AG04450 (cell line): ENCODE measurements at places on chromosomes 1 and 21.

DNA sequence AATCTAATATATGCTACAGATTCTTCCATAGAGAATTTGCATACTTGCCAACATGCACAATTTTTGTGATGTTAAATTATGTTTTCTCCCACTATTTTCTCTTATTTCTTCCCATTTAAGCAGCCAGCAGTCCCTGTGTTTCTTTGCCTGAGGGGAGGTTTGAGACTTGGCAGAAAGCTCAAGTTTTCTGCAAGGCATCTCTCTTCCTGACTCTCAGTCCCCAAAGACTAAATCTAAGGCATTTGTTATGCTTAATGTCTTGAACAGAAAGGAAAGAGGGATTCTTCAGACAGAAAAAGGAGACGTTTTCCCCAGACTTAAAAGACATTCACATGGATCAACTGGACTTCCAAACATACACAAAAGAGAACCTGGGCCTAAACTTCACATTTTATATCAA is 354.4 kb downstream of the RYR2 start:
- DNase-seq = no peak

GRCh38 chr1:160204526-160205241 is 500 bp upstream of the PEA15 start:
- DNase-seq = no peak

DNA sequence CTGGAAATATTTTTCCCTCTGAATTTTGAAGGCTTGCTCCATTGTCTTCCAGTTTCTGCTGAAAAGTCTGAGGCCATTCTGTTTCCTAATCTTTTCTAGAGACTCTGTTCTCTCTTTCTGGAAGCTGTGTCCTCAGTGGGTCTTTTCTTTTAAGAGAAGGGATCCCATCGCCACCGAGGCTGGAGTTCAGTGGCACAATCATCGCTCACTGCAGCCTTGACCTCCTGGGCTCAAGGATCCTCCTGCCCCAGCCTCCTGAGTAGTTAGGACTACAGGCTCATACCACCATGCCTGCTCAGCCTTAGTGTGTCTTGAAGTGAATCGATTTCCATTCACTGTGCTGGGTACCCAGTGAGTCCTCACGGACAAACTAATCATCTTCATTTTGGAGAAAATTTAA is 9.6 kb upstream of the LRP8 start:
- no peak for DNase-seq

DNA sequence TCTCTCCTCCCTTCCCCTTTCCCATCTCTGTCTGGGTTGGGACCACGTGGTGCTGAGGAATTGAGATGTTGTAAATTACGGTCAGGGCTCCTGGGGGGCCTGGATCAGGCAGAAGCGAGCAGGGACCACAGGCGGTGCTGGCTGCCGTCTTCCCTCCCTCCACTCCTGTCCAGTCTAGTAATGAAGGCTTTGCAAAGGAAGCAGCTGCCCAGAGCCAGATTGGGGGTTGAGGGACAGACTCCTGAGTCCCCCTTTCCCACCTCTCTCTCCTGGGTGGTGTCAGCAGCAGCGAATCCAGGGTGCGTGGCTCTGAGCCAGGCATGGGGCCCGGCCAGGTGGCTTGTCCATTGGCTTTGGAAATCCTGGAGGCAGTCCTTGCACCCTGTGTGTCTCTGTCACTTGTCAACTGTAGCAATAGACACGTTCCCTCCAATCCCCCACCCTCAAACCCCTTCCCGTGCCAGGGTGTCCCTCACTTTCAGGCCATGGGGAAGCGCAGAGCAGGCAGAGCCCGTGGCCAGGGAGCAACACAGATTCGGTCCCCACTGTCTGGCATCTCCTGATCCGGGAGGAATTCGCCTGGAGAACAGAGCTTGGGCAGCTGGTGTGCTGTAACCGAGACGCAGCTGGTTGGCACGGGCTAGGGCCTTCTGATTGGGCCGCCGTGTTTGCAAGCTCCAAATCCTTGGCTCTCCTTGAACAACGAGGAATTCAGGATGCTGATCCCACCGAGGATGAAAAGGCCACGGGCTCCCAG is 64.8 kb upstream of the WNT4 start:
- no peak for DNase-seq
